ENCODE measurements at places on chromosomes 3 and 15.

DNA sequence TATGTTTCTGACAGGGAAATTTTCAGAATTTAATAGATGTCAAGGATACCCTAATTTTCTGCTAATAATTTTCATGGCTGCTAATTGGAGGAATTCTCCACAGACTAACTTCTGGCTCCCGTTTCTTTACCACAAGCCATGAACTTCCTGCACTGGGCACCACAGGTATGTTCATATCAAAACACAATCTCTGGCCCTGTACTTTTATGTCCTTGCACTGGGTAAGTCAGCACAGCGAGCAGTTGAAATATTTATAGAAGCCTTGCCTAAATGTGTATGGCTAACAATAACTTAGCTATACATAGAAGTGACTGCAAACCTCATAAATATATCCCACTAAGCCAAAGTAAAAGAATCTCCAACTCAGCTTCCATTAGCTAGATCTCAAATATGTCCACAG, 246.9 kb downstream of the ZIC1 start:
- DNase-seq: no peak

- DNase-seq: no peak
Observed at GRCh38 chr3:24220859-24221657, 273.6 kb downstream of the THRB start.

DNA sequence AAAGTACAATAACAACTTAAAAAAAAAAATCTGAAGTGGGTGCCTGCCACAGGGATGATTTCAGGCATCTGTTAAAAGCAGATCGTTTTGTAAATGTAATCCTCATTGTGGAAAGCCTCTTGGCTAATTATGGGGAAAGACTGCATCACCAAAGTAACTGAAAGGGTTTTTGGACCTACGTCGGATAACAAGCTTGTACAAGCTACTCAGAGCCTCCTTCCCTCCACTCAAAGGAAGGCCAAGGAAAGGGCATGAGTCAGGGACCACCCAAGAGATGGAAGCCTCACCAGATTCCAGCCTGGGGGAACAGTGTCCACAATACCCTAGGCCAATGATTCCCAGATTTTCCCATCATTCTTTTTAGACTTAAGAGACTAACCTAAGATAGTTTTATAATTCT, 84.3 kb downstream of the ATP1B3 start:
- no peak for DNase-seq

GRCh38 chr3:147368561-147369221, 37.7 kb downstream of the ZIC4 start:
- DNase-seq: no peak

DNA sequence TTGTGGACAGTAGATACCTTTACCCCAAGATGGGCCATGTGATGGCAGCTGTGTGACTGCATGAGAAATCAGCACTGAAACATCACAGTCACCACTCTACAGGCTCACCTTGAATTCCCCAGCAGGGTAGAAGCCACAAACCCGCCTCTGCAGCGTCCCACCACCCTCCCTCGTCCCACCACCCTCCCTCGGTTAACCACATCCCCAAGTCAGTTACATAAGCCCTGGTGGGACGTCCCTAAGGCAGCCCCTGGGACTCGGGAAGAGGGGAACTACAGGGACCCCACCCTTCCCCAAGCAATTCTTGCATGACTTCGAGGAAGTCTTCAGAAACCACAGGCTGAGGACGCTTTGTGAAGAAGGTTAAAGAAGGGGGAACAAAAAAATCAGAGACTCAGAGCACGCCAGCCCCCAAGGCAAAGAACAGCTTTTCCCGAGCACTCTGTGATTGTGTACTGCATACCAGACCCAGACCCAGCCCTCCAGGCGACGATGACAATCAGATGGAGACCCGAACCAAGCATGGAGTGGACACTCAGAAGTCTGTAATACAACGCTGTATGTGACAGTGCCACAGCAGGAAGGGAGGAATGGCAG, 60.5 kb downstream of the SH3BP5 start:
- peak; percentile 71 for DNase-seq

- no peak for DNase-seq
Observed at GRCh38 chr3:140706360-140706759, 28.5 kb downstream of the TRIM42 start.

DNA sequence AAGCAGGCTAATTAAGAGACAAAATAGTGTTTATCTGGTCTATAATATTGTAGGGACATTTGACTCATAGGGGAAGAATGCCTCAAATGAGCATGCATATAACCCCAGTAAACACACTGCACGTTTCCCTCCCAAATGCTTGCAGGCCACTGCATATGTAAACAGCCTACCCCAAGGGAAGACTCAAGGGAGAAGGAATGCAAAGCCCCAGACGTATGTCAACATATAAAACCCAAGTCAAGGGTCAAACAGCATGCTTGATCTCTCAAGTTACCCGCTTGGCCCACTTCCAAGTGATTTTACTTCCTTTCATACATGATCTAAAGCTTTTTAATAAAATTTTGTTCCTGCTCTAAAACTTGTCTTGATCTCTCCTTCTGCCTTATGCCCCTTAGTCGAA, 1090.0 kb downstream of the OTOL1 start:
- DNase-seq: no peak

GRCh38 chr3:21662403-21662802, 88.6 kb downstream of the ZNF385D start:
- DNase-seq: no peak

DNA sequence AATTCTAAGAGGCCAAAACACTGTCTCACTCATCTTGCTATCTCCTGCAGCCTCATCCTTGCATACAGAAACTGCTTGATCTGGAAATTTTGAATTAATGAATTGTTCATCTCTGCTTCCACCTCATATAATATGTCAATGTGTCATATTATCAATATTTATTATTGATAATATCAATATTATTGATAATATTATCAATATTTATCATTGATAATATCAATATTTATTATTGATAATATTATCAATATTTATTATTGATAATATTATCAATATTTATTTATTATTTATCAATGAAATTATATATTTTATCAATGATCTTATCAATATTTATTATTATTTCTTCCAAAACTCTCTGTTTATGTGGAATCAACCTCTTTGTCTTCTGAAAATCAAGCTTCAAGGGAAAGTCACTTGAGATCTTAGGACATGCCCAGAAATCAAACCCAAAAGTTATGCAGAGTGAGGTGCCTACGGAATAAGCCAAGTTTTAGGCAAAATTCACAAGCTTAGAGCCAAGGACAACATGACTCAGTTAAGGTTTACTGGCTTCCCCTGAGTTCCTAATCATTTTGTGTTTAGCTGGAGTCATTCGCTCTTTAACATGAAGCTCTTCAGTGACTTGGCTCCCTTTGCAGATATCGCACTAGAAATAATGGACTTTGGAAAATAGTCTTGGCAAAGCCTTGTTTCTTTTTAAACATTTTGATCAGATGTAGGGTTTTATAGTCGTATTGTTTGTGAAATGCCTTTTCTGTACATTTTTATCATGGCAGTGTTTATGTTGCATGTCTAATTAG, 297.1 kb upstream of the RARB start:
- DNase-seq: no peak

- DNase-seq: no peak
Observed at GRCh38 chr3:12797892-12798558, 1.5 kb downstream of the CAND2 start.

- DNase-seq: no peak
Observed at GRCh38 chr3:43689766-43690399, 855 bp upstream of the ABHD5 start.

- no peak for DNase-seq
Observed at GRCh38 chr15:50042775-50043174, 76.3 kb downstream of the ATP8B4 start.

GRCh38 chr3:127263586-127264231, 24.1 kb downstream of the PRR20G start:
- DNase-seq: no peak

GRCh38 chr15:77168616-77169015, 97.7 kb upstream of the TSPAN3 start:
- no peak for DNase-seq

DNA sequence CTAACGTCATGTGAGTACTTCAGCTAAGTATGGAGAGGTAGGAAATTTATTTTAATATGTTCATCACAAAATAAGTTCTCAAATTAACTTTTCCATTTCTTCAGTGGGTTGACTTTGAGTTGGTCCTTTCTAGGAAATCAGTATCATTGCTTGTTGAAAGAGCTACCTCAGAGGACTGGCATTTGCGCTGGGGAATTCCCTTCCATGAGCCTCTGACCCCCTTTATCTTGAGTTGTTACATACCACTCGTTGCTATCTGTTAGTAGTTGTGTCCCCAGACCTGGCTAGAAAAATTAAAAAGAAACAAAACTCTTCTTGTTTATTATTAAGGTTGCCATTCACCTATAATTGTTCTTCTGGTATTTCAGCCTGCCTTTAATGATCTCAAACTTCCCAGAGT, 96.8 kb upstream of the ROBO2 start:
- DNase-seq: no peak

GRCh38 chr15:84874981-84875699, 9.3 kb upstream of the SLC28A1 start:
- no peak for DNase-seq

- no peak for DNase-seq
Observed at GRCh38 chr3:155185631-155186071, 105.5 kb downstream of the MME start.

DNA sequence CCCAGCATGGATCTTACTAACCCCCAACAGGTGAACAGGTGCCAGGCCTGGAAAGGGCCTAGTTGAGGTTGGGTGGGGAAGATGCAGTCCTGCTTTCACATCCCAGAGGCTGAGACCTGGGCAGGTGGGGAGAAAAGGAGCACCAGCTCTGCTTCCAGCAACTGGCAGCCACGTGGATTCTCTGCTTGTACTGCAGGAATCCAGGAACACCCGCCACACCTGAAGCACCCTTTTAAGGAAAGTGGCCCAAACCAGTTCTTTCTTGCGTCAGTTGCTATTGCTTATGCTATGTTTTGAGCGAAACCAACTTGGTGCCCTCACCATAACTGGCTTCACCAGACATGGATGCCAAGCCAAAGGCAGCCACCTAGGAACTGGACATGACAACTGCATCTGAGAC, 28.1 kb upstream of the NEO1 start:
- DNase-seq: no peak

DNA sequence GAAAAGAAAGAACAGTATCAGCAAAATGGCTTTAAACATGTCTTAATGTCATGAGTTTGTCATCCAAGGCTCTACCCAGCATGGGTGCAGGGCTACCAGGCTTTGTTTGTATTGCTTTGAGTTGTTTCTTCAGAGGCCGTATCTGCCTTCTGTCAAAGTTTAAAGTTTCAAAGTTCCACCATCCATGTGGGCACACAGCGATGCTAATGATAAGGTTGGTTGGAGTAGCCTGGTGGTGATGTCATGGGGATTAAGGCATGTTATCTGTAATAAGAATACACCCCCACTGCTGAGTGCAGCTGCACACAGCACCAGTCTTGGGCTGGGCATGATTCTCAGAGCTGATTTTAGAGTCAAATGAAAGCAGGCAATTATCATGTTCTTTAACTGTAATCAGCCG, 72.0 kb upstream of the LRTM1 start:
- no peak for DNase-seq

DNA sequence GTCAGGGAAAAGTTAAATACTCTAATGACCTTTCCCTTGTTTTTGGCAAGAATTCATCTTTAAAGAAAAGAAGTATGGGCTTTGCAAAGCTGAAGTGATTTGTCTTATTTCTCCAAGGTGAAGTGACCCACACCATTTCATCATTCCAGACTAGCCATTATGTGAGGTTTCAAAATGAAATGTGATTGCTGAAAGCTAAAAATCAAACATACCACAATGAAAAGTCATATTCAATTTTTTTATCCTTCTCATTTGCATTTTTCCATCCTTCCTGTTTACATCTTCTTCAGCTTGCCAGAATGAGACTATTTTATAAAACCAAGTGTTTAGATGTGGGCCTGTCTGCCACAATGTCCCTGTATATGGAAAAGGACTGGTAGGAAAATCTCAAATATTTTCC, 142.3 kb upstream of the STRIT1 start:
- DNase-seq: no peak

GRCh38 chr15:99098426-99098825, 6.5 kb upstream of the SYNM start:
- DNase-seq: no peak

- no peak for DNase-seq
Observed at GRCh38 chr3:45979378-45979777, 16.2 kb downstream of the FYCO1 start.

- DNase-seq: no peak
Observed at GRCh38 chr3:4897765-4898453, 81.3 kb upstream of the BHLHE40 start.

GRCh38 chr3:151169262-151169947, 33.6 kb downstream of the GPR171 start:
- DNase-seq: no peak

GRCh38 chr3:191328383-191328961, 722 bp upstream of the CCDC50 start:
- DNase-seq: no peak

- DNase-seq: no peak
Observed at GRCh38 chr15:63374686-63375520, 6.7 kb downstream of the CA12 start.

- DNase-seq: no peak
Observed at GRCh38 chr3:149233323-149233722, 11.7 kb upstream of the CP start.
